ENCODE measurements at places on chromosomes 5 and 9.

DNA sequence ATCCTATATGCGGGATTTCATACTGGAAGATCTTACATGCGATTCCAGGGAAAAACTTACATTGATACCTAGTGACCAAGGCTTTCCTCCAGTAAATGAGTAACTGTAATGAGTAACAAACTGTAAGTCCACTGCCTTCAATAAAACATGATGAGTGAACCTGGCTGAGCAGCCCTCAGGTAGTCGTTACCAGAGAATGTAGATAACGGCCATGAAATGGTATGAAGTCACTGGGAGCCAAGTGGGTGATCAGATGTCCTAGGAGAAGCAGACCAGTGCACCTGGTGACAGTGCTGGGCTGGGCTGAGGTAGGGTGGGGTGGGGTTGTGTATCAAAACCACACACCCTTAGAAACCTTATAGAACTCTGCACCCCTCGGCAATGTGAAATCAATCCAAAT lies 203.6 kb downstream of the ALDH1A1 start:
- DNase-seq, result no peak

- DNase-seq, result no peak
These were observed 95.6 kb downstream of the MLLT3 start for GRCh38 chr9:20526500-20527319.

GRCh38 chr9:109252291-109252690 lies 68.6 kb downstream of the EPB41L4B start:
- no peak for DNase-seq

- no peak for DNase-seq
These were observed 32.9 kb downstream of the NXNL2 start for GRCh38 chr9:88567870-88568269.

GRCh38 chr9:15211815-15212495 lies 95.1 kb downstream of the TTC39B start:
- DNase-seq, result no peak

DNA sequence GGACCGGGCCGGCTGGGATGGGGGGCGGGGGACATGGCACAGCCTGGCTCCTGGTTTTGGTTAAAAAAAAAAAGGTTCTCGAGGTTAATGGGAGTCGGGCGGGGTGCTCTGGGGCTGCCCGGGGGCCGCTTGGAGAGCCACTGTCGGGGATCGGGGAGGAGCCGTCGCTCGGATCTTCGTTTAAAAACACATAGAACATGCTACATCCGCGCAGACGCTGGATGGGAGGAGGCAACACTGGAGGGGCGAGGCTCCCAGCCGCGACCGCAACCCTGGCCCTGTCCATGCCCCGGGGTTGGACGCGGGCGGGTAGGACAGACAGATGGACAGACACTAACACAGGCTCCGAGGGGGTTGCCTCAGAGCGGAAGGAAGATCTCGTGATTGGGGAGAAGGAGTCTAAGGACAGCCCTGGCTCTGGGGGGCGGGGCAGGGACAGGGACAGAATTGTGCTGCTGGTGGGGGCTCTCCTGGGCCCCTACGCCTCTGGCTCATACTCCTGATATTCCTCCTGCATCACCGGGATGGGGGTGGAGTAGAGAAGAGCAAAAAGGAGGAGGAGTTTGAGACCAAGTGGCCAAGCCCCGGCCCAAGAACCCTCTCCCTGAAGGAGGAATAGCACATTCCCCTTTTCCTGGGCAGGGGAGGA lies 9.9 kb downstream of the SNCB start:
- no peak for DNase-seq

- DNase-seq, result no peak
These were observed 6.0 kb upstream of the EFNA5 start for GRCh38 chr5:107676702-107677101.

DNA sequence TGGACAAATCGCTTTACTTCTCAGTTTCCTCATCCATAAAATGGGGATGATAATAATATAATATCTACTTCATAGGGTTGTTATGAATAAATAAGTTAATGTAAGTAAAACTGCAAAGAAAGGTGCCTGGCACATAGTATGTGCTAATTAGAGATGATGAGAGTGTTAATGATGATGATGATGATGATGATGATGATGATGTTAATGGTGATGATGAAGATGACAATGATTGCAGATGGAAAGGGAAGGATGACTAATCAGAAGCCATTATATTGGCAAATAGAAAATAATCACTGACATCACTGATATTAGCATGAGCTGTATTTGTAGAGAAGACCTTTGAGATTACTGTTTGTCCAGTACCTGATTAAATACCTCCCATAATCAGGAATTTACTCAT lies 20.6 kb downstream of the RAD1 start:
- DNase-seq, result no peak

GRCh38 chr5:157165261-157165660 lies 803 bp downstream of the GARIN3 start:
- DNase-seq, result no peak

GRCh38 chr5:149227168-149227826 lies 44.4 kb upstream of the AFAP1L1 start:
- DNase-seq, result no peak

DNA sequence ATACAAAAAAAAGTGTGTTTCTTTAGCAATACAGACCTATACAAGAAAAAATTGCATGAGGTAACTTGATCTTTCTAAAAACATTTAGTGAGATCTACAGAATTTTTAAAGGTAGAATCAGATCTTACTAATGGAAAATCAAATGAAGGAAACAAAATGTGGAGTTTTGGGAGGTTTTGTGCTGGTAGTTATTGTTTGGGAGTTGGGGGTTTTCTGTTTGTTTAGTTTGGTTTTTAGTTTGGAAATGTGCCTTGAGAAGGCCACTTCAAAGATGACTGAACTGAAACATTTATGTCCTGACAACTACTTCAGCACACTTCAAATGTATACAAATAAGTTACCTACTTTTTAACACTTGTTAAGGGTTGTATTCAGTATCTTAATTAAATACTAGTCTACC lies 280.1 kb downstream of the NR2F1-AS1 start:
- DNase-seq, result no peak

- DNase-seq, result no peak
These were observed 23.4 kb upstream of the FUBP3 start for GRCh38 chr9:130555968-130556367.

DNA sequence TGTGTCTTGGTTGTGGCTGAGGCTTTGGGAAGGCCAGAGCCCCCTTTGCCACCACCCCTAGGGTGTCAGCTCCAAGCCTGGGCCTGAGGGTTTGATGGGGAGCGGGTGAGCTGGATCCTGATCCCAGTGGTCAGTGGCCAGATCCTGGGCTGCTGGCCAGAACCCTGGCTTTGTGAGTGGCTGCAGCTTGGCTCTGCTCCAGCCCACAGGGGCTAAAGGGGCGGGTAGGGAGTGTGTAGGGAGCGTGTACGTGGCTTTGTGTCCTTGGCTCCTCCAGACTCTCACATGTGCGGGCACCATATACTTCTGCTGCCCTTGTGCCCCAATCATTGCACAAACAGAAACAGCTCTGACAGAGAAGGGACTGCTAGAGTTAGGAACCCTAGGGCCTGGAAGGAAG lies 1.2 kb upstream of the IL11RA start:
- no peak for DNase-seq

- no peak for DNase-seq
These were observed 124.7 kb downstream of the ALDH1A1 start for GRCh38 chr9:72827950-72828731.

- DNase-seq, result no peak
These were observed 68.6 kb upstream of the RNF130 start for GRCh38 chr5:180140079-180140554.

DNA sequence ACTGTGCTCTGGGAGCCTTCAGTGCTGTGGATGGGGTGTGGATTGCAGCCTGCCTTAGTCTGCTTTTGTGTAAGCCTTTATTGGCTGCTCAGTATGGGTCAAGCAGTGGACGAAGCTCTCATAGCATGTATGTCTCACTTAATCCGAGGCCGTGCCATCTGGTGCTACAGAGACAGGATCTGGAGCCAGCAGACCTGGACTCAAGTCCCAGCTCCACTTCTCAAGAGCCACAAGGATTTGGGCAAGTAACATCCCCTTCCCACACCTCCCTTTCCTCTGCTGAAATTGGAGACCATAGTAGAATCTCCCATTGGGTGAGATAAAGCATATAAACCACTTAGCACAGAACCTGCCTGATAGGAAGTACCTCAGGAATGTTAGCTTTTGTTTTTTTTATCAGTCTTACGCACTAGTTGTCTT lies 23.4 kb upstream of the LECT2 start:
- DNase-seq, result no peak

DNA sequence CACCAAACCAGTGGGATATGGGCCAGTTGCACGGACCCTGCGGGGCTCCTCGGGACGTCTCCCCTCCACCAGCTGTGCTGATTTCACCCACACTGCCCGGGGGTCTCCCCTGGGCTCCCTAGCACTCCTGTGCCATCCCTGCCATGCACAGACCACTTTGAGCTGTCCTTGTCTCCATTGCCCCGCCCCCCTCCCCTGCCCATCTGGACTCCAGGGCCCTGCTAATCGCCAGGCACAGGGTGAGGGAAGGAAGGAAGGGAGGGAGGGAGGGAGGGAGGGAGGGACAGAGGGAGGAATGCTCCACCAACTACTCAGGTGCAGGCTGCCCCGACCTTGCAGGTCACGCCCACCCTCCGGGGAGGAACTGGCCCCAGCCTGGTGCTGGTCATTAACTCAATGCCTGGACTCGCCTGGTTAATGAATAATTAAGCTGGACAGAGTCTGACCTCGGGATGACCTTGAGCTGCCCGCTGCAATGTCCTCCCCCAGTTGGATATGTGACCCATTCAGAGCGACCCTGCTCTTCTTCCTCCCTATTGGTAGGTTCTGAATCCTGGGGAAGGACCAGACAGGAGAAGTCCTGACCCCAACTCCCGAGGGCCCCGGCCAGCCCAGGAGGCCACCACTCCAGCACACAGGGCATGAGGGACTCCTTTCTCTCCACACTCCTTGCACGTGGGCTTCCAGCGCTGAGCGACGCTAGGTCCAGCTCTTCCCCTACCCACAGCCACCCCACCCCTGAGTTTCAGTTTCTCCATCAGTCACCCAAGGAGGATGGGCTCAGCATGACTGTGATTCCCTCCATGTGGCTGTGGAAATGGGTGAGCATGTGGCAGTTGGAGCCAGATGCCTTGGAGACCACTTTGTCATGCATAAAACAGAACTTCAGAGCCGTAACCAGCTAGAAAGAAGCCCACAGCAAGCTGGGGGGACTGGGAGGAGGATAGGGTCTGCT lies 62.1 kb downstream of the C9orf50 start:
- no peak for DNase-seq

DNA sequence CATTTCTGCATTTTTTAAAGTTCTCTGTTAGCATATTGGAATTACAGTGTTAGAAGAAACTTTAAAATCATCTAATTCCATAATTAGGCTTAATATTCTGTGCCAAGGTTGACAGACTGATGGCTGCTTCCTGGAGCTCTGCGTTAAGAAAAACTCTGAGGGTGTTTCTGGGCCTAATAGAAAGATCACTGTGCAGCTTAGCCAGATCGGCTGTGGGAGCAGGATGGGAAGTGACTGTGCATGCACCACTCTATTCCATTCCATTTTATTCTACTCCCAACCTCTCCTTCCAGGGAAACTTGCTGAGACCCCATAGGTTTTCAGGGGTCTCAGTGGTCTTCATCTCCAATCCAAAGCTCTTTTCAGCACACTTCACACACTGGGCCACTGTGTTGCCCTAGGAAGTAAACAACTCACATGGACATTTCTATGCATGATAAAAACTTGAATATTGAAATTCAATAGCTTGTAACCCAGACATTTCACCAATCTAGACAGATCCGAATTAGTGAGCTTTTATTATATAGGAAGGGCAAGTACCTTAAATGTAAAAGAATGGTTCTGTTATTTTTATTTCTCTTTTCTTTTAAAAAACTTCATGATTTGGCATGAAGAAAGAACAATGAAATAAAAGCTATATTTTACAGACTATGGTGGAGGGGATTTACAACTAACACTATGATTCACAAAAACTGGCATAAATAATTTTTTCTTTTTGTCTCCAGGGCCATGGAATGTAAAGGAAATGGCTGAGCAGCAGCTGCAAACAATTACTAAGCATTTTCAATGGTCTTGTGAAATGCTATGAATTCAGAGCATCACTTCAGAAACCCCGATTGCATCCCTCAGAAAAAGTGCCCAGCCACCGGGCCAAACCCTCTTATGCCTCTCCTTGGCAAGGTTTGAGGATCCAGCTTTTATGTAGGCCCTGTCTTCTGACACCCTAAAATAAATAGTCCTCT lies 51.4 kb upstream of the DAB2 start:
- no peak for DNase-seq

GRCh38 chr9:95399261-95399660 lies 81.8 kb upstream of the FANCC start:
- no peak for DNase-seq

- no peak for DNase-seq
These were observed 4.0 kb upstream of the CSF2 start for GRCh38 chr5:132069561-132069960.

- DNase-seq, result no peak
These were observed 34.6 kb downstream of the CTSL start for GRCh38 chr9:87760529-87760928.

GRCh38 chr9:132020272-132020671 lies 59.4 kb downstream of the MED27 start:
- no peak for DNase-seq

DNA sequence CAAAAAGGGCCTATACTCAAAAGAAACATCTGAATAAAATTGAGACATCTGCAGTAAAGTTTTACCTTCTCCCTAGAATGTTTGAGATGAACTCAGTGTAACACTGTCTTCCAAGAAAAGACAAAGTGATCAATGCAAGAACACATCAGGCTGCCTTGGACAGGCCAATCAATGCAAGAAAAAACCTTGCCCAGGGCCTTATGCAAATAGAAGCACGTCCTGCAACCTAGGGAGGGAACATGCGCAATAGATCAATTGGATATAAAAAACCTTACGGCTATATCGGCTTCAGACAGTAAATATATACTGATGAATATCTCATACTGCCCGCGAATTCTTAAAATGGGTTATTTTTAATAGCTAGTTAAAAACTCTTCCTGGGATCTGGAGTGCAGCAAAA lies 66.4 kb upstream of the POU5F2 start:
- DNase-seq, result no peak

DNA sequence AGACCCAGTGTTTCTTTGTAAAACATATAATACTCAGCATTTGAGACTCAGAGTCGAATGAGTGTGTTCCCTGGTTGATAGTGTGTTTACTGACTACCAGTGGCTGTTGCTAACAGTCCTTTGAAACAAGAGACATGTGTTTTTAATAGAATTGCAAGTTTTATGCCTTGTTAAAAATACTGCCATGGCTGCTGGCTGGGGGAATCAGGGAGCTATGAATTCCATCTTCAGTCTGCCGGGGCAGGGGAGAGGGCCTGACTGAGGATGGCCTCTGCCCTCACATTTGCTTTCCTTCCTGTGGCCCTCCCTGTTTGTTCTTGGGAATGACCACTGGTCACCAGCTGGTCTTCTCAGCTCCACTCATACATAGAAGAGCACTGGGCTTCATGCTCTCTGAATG lies 63.8 kb downstream of the PDZD2 start:
- no peak for DNase-seq

- no peak for DNase-seq
These were observed 118.1 kb downstream of the SIL1 start for GRCh38 chr5:139079991-139080610.

DNA sequence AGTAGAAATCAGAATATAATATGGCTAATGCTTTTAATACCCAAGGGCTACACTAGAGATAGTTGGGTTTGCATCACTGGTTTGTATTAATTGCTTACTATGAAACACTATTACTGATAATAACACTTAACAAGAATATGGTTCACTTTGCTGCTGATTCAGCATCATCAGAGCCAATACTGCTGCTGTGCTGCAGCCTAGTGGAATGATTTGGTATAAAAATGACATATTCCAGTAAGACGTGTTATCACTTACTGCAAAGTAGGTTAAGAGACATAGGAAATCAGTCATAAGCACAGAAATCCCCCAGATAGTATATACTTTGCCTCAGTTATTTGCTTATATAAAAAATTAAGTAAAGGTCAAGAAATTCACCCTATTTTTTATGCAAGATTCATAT lies 2.8 kb downstream of the CDH10 start:
- peak; percentile 51 for DNase-seq

All from NCI-H1105 treated with DMSO at 0.1 percent for 48 hours (cell line).